ENCODE measurements at places on chromosomes 1 and 21.
A peak's percentile ranks its signal among the peaks of the same experiment; 100 is the strongest.

DNA sequence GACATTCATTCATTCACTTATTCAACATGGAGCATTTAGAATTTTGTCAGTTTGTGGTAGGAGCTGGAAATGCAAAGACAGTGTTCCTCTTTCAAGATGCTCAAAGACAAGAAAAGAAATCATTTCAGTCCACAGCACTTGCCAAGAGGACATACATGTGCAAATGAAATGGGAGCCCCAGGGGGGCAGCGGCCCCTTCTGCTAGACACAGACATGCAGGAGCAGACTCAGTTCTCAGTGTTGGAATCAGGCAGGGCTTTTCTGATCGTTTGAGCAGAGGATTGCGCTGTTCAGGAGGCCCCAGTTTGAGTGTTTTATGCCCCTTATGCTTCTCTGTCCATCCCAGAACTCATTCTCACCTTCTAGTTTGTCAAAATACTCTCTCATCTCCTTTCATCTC, 35.6 kb upstream of the VASH2 start:
- no peak for DNase-seq

- no peak for DNase-seq
Measured at GRCh38 chr1:86706018-86706635, 1.8 kb downstream of the SH3GLB1 start.

GRCh38 chr1:206029484-206029883, 5.8 kb upstream of the CTSE start:
- DNase-seq = no peak

GRCh38 chr1:6075748-6076147, 30.1 kb downstream of the KCNAB2 start:
- no peak for DNase-seq

GRCh38 chr1:163766257-163766918, 444.6 kb downstream of the NUF2 start:
- no peak for DNase-seq

DNA sequence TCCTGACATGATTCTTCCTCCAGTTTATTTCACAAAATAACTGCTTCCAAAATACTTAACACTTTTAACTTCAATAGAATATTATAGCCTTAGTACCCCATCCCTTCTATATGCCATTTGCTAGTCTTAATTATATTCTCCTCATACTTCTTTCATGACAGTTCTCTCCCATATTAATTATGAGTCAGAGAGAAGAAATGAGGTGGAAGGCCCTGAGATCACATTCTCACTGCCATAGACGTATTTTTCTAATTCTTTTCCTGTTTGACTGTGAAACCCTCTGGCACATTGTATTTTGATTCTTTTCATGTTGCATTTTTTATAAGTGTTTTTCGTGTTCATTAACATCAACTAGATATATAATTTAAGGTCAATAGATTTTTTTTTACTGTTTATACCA, 88.4 kb downstream of the GTF2B start:
- DNase-seq = no peak

DNA sequence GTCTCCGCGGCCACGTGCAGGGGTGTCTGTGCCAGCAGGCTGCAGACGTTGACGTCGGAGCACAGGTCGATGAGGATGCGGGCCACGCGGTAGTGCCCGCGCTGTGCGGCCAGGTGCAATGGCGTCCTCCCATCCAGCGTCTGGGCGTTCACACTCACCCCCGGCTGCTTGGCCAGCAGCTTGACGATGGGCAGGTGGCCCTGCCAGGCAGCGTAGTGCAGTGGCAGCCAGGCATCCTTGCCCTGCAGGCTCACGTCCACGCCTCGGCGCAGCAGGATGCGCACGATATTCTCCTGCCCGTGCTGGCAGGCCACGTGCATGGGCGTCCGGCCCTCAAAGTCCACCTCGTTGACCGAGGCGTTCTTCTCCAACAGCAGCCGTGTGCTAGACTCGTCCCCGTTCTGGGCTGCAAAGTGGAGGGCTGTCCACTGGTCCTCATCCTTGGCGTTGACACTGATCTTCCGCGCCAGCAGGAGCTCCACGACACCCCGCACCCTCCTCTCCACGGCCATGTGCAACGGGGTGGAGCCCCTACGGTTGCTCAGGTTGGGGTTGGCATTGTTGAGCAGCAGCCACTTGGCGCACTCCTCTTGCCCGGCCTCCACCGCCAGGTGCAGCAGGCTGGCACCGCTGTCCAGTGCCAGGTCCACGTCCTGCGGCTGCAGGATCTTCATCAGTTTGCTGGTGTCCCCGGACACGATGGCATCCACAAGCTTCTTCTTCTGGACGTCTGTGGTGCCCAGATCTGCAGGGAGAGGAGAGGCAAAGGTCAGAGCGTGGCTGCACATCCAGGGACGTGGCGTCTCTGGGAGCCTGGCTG, 25.4 kb downstream of the RIPK4 start:
- no peak for DNase-seq

DNA sequence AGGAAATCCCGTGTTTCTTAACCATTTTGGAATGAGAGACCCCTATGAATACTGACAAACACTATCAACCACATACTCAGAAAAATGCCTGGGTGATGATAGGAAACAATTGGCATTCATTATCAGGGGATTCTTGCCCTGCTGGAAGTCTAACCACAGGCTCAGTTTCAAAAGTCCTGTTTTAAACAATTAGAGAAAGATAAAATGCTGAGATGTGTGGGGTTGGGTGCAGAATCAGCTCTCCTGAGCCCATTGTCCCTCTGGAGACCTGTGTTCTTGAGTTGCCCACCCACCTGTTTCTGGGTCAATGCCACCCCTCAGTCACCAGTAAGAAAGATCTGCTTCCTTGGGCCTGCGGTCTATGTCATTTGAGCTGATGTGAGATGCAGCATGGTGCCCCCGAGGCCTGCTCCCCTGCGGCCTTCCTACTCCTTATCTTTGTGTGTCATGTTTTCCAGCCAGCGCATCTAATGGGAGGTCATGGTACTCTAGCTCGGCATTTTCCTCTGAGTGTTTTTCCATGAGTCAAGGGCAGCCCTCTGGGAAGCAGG, 130.3 kb upstream of the PLXNA2 start:
- DNase-seq = no peak

DNA sequence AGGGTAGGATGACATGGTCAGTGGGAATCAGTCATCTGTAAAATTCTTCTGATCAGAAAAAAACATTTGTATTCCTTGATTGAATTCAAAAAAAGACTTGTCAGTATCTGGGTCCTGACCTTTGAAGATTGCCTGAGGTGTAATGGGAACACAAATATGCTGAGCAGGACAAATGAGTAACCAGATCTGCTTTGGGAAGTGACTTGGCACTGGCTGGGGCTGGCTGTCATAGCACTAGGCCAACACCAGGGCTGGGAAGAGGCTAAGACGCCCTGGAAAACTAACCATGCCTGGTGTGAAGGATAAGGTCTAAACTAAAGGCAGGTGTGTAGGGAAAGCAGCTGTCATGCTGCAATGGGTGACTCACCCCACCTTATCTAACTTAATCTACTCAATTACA, 452.9 kb upstream of the BEND5 start:
- no peak for DNase-seq

DNA sequence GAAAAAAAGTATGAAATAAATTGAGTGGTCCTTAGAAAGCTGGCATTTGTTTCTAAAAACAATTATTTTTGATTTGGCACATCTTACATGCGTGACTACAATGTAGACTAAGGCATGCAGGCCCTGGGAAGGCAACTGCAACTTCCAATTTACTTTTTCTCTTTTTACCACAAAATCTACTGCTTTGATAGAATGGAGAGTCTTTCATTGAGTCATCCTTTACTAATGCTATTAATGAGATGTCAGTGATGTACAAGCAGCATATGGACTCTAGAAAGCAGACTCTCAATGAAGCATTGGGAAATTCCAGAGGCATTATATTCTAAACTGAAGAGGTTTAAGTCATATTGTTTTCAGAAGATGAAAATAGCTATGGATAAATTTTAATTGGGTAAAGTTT, 29.6 kb upstream of the PRRX1 start:
- no peak for DNase-seq

DNA sequence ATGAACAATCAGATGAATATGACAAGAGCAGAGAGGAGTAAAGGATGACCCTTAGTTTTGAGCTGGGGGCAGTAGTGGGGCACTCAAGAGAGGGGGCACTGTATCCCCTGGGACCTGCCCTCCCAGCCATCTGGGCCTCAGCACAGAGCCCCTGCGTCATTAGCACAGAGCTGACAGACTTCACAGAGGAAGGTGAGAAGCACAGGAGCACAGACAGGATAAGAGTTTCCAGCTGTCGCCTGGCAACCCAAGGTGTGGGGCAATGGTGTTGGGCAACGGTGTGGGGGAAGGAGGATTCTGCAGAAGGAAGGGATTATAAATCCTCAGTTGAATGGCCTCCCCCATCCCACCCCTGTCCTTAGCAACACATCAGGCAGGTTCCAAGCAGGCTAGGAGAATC, 30.2 kb downstream of the RAB3B start:
- DNase-seq = no peak

GRCh38 chr1:3005771-3006170, 15.5 kb upstream of the ACTRT2 start:
- no peak for DNase-seq

- DNase-seq = peak; percentile 11
Measured at GRCh38 chr1:8818325-8818775, 910 bp upstream of the RERE start.

GRCh38 chr1:20485527-20486456, at the start of gene CAMK2N1:
Gene CAMK2N1 (minus strand): TSS chr1:20486210. CDS start chr1:20485379, 831 bp downstream.
- DNase-seq = peak; percentile 55
